ENCODE measurements at places on chromosomes 2 and 18. TPM values are rescaled to one million over a fixed set of nuclear protein-coding genes. Genes with fewer than 3 reads are reported as not detected.

DNA sequence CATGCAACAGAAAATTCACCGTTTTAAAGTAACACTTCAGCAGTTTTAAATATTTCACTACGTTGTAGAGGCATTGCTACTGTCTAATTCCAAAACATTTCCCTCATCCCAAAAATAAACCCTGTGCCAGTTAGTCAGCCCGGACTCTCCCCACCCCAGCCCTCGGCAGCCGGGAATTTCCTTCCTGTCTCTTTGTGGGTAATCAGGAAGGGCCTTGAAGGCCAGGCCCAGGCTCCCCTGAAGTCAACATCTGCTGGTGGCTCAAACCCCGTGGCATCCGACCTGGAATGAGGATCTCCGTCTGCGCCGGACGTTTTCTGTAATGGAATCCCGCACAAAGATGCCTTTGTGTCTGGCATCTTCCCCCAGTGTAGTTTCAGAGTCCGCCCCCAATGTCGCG is 219.6 kb downstream of the SNTG2 start:
- DNase-seq: no peak

DNA sequence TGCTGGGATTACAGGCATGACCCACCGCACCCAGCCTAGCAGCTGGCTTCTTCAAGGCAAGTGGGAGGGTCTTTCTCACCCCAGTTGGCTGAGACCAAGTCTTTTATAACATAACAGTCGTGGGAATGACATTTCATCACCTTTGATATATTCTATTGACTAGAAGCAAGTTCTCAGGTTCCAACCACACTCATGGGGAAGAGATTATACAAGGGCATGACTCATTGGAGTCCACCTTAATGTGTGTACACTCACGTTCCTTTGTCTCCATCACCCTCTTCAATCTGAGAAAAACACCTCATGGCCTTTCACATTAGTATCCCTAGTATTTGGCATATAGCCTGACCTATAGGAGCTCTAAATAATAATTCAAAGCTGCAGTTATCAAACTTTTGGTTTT is 2.8 kb upstream of the BBS5 start:
- no peak for DNase-seq

DNA sequence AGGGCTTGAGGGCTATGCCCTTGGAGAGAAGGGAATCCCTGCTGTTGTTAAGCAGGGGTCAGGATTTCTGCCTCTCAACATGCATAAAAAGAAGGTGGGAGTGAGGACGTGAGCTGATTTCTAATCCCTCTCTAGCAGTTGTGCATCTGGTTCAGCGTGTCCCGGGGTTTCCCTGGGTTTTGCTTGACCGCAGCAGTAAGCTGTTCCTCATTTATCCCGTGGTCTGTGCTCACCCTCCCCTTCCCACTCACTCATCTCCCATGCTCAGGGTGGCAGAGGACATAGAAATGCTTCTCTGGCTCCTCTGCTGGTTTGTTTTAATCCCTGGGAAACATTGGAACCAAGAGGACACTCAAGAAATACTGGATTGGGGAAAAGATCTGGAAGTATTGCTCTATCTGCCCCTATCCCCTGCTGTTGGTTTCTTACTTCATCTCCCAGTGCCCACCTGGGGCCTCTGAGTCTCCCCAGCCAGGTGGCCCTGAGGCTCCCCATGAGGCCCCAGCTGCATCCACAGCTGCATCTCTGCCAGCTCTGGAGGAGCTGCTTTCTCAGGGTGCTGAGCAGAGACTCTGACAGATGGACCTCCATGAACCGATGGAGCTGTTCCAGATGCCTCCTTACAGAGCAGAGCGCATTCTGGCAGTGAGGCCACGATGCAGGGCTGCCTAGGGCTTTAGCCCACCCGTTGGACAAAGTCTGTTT is 36.1 kb downstream of the TET3 start:
- DNase-seq: no peak

Gene UGT1A6
- 181 TPM for total RNA-seq

Gene TBR1
- total RNA-seq: not detected

DNA sequence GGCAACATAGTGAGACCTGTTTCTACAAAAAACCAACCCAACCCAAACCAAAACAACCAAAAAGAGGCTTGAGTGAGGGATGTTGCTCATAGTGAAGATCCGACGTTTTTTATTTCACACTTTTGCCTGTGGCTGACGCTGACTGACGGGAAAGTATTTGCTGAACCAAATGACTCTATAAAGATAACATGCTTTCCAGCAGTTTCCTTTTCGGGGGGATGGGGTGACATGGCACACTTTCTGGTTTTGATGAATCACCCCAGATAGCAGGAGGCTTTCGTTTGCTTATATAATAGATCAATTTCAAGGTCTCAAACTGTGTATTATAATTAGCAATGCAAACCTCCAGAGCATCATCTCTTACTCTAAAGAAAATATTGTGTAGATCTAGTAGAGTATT is 150.8 kb downstream of the AQP4 start:
- no peak for DNase-seq

GRCh38 chr2:232434091-232434490 is 21.9 kb upstream of the ALPI start:
- no peak for DNase-seq

- no peak for DNase-seq
Observed at GRCh38 chr2:177916342-177916741, 156.2 kb downstream of the PDE11A start.

DNA sequence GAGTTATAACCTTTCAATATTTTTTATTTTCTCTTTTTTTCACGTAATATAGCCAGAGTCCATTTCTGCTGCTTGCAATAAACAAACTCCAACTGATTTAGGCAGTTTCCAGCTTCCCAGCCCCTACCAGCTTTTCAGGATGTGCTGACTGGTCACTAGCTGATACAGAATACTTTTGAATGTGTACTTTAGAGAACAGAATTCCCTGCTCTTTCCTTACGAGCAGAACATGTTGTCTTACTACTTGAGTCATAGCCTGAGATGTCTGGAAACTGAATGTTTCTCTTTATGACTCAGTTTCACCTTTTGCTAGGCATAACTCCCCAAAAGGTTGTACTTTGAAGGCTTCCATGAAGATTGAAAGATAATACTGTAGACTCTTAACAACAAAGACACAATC is 44.5 kb upstream of the KCNE4 start:
- DNase-seq: no peak

DNA sequence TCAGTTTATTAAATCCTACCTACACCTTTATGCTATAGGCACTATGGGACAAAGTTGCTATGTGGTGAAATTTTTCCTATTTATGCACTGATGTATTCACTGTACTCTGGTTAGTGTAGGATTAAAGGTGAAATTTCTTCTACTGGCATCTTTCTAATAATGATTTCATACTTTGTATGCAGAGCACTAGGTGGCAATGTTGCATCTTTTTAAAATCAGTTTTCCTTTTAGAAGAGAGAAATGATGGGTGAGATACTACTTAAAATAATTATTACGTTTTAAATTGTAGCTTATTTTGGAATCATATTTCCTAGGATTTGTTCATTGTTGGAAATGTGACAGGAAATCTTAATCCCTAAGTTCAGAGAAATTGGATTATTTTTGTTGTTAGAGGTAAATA is 150.9 kb downstream of the CD8B2 start:
- no peak for DNase-seq

Gene RAPGEF4
- total RNA-seq: 12.8 TPM

DNA sequence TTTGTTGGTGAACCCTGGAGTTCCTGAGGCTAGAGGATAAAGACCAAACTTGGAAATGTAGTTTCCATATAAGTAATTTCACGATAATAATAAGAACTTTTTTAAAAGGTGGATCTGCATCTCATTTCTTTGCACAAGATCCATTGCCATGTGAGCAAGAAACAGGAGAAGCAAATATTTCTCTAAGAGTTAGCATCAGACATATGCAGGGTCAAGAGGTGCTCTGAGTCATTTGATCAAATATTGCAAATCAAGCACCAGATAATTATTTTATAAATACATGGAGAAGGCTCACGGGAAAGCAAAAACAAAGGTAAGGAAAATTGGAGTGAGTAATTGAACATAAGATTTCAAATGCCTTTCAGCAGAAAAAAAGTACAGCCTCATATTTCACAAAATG is 118.0 kb downstream of the DTNA start:
- no peak for DNase-seq

Gene CCDC121
- 1.2 TPM for total RNA-seq

- DNase-seq: no peak
Observed at GRCh38 chr2:3162442-3163077, 215.1 kb downstream of the EIPR1 start.

- DNase-seq: no peak
Observed at GRCh38 chr2:3440477-3440876, 61.0 kb downstream of the TRAPPC12 start.

- no peak for DNase-seq
Observed at GRCh38 chr2:184879671-184880070, 281.3 kb downstream of the ZNF804A start.

Gene C1D
- total RNA-seq: 7.9 TPM

DNA sequence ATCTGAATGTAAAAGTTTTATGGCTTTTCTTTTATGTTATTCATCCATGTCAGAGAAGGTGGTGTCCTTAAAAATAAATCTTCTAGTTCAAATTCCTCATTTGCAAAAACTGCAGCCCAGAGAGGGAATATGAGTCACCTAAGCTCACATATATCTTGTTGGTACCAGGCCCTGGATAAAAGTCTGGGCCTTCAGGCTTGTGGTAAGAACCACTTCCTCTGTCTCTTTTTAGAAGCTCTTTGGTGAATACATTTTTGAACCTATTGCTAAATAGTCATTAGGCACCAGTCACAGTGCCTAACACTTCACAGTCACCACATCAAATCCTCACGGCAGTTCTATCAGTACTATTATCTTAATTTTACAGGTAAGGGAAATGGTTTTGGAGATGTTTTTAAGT is 199.2 kb downstream of the KCNS3 start:
- DNase-seq: no peak

Gene CCBE1
- total RNA-seq: 5.8 TPM

- DNase-seq: no peak
Observed at GRCh38 chr2:120821446-120822160, 85.9 kb downstream of the GLI2 start.

DNA sequence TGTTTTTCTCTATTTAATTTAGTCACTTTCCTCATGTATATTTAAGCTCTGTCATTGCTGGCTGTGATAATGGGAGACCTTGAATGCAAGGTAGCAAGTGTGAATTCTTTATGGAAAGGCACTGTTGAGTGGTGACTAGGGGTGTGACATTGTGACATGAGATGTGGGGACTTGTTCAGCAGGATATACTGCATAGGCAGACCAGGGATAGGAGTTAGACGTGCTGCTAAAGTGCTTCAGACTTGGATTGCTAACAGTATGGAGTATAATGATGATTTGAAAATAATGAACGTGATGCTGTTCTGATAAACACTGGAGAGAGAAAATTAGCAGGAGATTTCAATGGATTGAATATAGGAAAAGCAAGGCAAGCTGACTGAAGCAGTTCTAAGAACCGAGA is 135.1 kb downstream of the NCOA1 start:
- DNase-seq: no peak

DNA sequence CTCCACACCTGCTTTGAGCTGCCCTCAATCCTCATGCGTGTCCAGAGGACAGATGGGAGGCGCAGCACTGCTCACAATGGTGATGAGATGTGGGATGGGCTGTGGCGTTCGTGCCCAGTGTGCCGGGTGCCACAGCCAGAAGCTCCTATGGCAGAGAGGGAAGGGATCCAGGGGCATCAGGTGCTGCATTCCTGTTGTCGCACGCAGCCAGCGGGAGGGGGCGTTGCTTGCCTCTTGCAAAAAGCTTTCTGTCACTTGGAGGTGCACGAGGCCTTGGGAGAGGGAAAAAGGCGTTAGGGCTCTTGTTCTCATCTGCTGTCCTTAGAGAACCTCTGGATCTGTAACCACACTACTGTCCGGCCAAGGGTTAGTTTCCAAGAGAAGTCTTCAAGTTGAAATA is 29.2 kb upstream of the ALLC start:
- peak; percentile 41 for DNase-seq

GRCh38 chr18:75280427-75281280 is 70.1 kb downstream of the TSHZ1 start:
- DNase-seq: no peak

Gene LMAN2L
- total RNA-seq: 12.0 TPM

Gene IL36RN
- total RNA-seq: not detected

Gene MYO7B
- total RNA-seq: 0.63 TPM

DNA sequence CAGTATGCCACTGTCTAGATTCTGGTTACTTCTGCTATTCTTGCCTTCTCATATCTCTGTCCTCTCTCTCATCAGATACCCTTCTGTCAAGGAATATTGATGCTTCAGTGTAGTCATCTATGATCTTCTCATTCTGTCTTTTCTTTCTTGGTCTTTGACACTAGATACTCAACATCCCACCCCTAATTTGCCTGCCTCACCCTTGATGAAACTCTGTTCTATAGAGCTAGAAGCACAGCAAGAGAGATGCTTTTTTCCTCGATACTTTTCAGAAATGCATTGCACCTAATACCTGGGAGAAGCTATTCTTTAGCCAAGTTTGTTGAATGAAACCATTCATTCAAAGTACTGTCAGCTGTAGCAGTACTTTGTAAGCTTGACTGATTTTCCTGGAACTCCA is 9.5 kb downstream of the SEPTIN2 start:
- no peak for DNase-seq

DNA sequence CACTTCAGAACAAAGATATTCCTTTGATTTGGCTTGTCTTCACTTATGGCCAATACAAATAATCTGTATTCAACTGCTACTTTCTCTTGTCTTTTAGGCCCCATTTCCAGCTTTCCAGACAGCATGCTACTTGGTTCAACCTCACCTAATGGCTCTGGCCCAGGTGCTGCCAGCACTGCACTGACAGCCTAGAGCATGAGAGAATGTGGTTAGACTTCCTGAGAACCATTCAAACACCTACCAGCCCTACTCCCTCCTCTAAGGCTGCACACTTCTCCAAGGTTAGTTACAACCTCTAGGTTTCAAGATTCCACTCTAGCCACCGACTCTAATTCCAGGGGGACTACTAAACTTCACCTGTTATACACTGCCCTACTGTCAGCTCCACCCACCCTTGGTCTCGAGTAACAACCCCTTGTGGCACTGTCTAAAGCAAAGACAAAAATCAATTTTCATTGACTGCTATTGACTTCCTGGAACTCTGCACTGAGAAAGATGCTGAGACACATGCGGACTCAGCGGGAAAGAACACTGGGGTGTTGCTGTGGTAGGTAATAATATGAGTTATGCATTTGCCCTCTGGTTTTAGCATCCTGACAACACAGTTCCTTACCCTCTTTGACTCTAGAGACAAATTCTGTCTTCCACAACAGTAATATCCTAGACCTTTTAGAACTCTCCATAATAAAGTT is 38.2 kb downstream of the PLEKHM3 start:
- DNase-seq: no peak

Gene RESP18
- total RNA-seq: not detected

Gene ABCG5
- total RNA-seq: 57.0 TPM

GRCh38 chr2:218577482-218578220 is 9.0 kb downstream of the CNOT9 start:
- no peak for DNase-seq

All from left lobe of liver (tissue), 2 donors.